Activated CD4-positive, alpha-beta T cell treated with anti-CD3 and anti-CD28 coated beads, Interleukin-2, amount 50 U/mL, for 1 hour (primary cell): ENCODE measurements at places on chromosomes 6 and 20.

DNA sequence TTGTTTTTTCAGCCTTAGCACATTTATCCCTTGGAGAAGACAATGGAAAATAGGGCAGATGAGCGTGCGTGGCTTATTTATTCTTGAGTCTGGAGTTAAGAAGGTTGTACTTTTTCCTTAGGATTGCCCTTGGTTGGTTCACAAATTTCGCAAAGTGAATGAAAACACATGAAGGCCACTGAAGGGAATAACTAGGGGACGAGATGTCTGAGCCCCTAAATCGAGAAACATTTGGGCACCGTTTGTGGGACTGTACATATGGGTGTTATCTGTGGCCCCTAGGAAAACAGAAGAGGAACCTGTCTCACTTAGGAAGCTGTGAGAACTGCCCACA lies 19.4 kb upstream of the TRIM27 start:
- no peak for DNase-seq

GRCh38 chr20:63553933-63554290 lies at the start of gene FNDC11:
Gene FNDC11 (plus strand): TSS chr20:63554159. CDS start chr20:63555664, 1,505 bp downstream.
- DNase-seq = peak; percentile 38

DNA sequence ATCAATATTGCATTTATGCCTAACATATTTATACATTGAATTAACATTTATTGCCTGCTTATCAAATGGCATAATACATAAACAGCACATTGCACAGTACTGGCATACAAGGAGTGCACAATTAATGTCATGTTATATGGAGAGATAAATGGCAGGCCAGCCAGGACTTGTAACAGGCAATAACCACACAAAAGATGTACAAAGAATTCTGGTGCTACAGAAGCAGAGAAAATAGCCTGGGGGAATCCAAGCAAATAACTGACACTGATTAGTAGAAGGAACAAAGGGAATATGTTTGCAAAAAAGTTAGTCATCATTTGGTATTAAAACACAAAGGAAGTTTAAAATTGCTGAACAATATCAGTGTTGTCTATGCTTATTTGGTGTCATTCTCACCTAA lies 27.3 kb downstream of the COL21A1 start:
- DNase-seq = no peak

- no peak for DNase-seq
These were observed 21.4 kb upstream of the ADRM1 start for GRCh38 chr20:62281161-62281933.

DNA sequence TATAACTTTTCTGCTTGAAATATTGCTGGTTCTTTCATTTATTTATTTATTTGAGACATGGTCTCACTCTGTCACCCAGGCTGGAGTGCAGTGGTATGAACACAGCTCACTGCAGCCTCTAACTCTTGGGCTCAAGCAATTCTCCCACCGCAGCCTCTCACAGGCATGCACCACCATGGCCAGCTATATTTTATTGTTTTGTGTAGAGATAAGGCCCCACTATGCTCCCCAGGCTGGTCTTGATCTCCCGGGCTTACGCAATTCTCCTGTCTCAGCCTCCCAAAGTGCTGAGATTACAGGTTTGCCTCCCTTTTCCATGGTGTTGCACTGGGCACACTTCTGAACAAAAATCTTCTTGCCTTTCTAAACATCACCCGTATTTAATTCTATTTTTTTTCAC lies 39.1 kb upstream of the RNGTT start:
- DNase-seq = no peak

DNA sequence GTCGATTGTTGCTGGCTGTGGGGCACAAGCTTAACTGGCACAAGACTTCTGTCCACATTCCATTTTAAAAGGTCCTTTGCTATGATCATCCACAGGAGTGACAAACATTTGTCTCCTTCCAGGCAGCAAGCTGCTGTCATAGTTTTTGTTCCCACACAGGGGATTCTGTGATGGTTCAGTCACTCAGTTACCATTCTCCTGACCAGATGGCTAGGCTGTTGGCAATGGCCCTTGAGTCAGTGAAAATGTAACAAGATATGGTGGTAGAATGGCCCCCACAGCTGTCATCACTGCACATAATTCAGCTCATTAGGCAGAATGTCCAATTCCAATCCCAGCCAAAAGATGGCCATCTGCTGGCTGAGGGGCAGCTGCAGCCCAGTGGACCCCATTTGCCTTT lies 13.7 kb downstream of the BPIFA1 start:
- DNase-seq = no peak

DNA sequence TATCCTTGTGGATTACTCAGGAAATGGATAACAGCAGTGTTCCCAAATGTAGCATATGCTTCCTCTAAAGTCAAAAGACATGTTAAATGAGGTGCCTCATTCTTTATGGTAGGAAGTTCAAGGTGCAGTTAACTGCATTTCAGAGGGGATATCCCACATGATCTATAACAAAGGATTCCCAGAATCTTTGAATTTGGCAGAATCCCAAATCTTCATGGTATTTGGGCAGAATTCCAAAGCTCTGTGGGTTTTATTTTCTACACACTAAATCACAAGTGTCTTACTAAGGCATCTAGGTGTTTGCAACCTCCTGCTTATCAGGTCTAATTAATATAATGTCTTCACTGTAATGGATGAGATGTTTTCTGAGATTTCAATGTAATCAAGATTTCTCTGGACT lies 364.3 kb upstream of the MAN1A1 start:
- no peak for DNase-seq

DNA sequence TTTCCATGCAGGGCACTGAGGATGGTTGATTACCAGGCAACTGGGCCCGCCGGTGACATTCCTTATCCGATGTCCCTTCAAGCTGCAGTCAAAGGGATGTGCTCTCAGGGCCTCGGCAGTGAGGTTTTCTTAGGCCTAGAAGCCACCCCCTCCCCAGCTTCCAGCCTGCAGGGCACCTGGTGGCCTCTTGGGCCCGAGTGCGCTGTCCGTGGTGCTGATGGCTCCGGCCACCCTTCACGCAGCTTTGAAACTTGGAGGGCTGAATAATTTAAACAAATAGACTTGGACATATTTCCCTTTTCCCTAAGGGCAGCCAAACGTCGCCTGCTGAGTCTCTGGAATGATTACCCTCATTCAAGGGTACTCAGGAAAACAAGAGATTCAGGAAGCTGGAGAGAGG lies 8.9 kb upstream of the MLN start:
- peak; percentile 24 for DNase-seq

- DNase-seq = no peak
These were observed 528.6 kb upstream of the JARID2 start for GRCh38 chr6:14717307-14717706.

DNA sequence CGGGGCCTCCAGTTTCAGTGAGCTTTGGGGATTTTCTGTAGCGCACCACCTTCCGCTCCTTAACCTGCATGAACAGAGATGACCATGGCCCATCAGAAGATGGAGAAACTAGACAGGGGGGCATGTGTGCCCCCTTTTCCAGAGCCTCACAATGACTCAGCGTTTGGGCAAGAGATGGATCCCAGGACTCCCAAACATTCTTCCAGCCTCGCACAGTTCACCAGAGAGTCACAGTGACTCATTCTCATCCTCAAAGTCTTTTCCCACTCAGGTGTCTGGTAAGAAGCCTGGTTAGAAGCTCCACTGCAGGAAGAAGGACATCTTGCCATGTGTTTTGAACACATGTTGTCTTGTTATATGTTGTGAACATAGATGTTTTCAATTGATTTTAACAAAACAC lies 76.2 kb upstream of the FRMD1 start:
- no peak for DNase-seq

- no peak for DNase-seq
These were observed 48.8 kb downstream of the CTCFL start for GRCh38 chr20:57476084-57476526.

- no peak for DNase-seq
These were observed 38.5 kb downstream of the PKIB start for GRCh38 chr6:122648726-122649125.

DNA sequence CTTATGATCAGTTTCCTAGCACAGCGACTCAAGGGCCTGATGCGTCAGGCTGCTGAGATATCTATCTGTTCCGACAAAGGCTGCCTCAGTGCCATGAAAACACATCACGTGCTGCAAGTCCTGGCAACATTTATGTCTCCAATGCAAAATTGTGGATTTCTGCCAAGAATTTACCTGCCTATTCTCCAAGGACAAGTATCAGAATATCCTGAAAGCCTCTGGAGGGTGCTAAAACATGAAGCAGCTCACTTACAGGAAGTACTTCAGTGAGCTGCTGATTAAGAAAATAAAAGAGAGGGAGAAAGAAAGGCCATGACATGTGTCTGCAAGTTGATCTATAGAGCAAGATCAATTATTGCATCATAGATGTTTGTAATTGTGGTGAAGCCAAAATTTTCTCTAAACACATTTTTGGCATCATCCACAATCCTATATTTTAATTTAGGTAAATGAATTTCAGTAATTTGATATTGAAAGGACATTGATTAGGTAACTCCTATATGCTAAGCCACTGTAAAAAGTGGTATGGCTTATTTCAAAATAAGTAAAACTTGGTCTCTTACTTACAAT lies 25.8 kb upstream of the TPBG start:
- DNase-seq = no peak

- DNase-seq = no peak
These were observed 195.5 kb downstream of the SIM1 start for GRCh38 chr6:100269189-100269588.

DNA sequence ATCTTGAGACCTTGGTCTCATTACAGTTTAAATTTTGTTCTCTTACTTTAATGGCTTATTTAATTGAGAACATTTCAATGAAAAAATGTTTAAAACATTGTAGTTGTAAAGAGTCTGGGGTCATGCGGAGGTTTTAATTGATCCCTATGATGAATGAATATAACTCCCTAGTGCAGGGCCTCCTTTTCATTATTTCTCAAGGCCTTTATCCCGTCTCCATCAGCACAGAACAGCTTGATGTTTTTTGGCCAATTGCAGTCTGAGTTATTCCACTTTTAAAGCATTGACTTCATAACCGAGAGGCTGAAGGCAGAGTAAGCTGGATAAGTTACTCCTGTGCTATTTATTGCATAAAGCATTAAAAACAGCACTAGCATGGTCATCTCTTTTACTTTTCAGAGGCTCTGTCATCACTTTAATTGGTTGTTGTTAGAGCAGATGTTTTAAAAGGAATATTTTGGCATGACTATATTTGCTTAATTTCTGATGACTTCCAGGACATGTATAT lies 83.4 kb downstream of the DTD1 start:
- DNase-seq = no peak

DNA sequence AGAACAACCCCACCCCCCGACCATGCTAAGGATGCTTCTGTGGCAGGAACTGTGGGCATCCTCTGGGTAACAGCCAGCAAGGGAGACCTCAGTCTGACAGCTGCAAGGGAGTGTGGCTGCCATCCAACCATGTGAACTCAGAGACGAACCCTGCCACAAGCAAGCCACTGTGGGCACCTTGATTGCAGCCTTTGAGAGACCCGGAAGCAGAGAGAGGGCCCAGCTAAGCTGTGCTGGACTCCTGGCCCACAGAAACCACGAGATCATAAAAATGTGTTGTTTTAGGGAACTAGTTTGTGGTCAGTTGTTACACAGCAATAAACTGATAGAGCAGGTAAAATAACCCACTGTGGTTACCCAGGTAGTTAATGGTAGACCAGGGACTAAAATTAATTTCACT lies 414.6 kb downstream of the CDH26 start:
- no peak for DNase-seq

DNA sequence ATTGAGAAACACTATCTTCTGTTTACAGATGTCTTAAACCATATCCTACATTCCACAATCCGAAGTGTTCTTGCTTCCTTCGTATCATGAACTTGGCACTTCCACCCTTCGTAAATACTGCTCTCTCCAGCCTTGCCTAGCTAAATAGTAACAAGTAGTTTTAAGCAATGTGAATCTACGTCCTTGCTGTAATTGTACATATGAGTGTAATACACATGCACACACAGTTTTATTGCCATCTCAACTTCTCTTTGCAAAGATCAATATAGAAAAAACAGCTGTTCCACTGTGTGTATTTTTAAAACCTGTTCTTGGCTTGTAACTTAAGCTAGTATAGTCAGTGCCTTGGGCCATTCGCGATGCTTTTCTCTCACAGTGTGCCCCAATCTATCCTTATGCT lies 1524.7 kb downstream of the GRIK2 start:
- no peak for DNase-seq

DNA sequence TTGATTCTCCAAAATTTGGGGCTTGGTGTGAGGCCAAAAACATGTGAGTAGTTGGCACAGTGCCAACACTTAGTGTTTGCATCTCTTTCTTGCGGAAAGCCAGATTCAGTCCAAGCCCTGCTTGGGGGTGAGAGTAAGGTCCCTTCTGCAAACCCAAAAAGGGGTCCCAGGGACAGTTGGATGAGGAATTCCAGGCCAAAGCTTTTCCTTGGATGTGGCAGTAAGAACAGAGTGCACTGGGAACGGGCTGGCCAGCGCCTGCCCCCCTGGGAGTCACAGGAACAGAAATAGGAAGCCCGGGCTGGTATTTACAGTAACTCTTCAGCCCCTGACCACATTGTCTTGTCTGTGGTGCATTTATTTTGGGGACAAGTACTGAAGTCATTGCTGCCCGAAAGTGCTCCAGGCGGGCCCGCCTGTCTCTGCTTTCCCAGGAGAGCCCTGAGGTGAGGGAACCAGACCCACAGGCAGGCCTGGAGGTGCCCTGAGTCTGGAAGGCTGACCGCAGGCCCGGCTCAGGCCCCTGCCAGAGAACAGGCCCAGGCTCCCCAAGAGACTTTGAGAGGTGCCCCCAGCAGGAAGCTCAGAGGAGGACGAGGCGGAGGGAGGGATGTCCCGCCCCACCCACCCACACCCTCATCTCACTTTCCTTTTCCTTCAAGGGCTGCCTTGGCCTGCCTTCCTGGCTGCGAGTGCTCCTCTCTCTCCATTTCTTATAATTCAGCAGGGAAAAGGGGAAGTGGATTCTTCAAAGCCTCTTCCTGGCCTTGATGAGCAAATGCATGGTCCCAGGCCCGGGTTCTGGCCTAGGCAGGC lies 218.4 kb downstream of the MAFB start:
- DNase-seq = no peak

- no peak for DNase-seq
These were observed 15.0 kb downstream of the PARD6B start for GRCh38 chr20:50746138-50746940.

- no peak for DNase-seq
These were observed 28.1 kb downstream of the LY86 start for GRCh38 chr6:6616656-6617055.

- DNase-seq = no peak
These were observed 96.9 kb downstream of the PRSS35 start for GRCh38 chr6:83609248-83609647.

GRCh38 chr20:18808712-18809111 lies 4.9 kb upstream of the SCP2D1 start:
- DNase-seq = no peak

GRCh38 chr6:111550953-111551352 lies 54.7 kb downstream of the TRAF3IP2 start:
- no peak for DNase-seq
